MCF 10A (cell line): ENCODE measurements at places on chromosomes 2 and 18.

GRCh38 chr2:218582076-218582475 is 13.4 kb downstream of the CNOT9 start:
- peak; percentile 35 for DNase-seq

DNA sequence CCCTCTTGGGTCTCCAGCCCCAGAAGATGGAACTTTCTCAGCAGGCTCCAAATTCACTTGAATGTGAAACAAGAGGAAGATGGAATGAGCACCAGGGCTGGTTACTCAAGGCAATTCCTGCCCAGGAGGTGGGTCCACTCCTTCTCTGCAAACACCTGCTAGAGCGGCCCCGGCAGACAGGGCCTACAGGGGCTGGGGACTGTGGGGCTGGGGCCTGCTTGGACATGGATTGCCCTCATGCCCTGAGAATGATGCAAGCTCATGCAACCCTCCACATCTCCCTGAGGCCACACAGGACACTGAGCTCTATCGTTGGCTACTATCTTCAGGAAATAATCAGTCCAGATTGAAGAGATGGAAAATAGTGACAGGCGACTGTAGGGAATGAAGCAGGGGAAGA is 39.1 kb downstream of the TFCP2L1 start:
- DNase-seq: no peak

- no peak for DNase-seq
Observed at GRCh38 chr2:81550277-81550676, 1245.7 kb upstream of the LRRTM1 start.

DNA sequence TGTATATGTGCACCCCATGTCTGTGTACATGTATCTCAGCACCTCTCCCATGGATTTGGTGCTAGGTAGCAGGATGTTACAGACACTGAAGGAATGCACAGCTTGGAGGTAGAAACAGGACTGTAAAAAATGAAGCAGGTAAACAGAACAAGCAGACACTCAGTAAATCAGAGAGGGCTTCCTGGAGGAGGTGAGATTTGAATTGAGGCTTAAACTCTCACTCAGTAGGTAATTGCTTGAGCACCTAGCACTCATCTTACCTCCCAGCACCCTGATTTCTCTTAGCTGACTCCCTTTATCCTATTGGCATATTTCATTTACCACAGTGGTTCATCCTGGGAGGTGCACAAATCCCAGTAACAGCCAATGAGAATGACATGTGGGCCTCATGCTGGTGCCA is 537.9 kb upstream of the RAB6C start:
- DNase-seq: no peak

GRCh38 chr18:79805211-79805887 is 7.6 kb downstream of the KCNG2 start:
- DNase-seq: no peak

DNA sequence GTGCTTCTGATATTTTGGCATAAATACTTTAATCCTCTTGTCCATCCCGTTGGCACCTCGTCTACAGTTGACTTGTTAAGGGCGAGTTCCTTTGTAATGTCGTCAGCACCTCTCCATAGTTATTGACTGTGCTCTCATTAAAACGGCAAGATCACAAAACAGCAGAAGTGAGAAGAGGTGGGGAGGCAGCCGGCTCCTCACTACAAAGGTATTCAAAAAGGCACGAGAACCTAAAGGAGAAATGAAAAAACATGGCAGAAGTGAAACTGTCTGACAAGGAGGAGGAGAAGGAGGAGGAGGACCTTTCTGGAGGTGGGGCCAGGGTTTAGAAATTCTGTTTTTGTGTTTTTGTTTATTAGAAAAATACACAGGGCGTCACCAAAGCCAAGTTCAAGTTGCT is 235.6 kb downstream of the BCL11A start:
- no peak for DNase-seq

- no peak for DNase-seq
Observed at GRCh38 chr2:56285224-56285623, 101.4 kb downstream of the CCDC85A start.

DNA sequence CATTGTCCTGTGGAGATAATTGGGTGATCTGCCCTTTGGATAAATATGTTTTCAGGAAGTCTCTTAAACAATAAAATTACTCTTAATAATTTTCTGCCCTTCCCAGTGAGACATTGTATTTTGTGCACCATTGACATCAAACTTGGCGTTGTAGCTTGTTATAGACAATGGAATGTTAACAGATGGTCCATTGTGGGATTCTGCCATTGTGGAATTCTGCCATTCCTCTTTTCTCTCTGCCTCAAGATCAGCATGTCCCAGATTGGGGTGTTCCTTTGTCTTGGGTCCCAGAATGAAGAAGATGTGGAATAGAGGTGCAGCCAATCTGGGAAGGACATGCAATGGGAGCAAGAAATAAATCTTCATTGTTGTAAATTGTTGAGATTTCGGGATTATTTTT is 15.1 kb upstream of the LDAH start:
- no peak for DNase-seq

DNA sequence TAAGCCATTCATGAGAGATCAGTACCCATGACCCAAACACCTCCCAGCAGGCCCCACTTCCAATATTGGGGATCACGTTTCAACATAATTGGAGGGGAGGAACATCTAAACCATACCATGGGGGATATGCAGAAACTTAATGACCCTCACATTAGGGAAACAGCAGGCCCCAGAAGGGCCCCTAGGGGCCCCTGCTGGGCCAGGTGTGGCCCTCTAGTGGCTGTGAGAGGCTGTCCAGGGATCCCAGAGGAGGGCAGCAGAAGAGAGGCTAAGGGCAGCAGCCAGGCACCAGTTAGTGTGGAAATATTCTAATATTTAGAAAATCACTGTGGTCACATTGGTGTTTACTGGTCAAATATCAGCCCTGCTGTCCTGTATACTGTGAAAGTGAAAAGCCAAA is 49.3 kb upstream of the ANKRD44 start:
- no peak for DNase-seq

GRCh38 chr2:650343-651310 is 26.6 kb downstream of the TMEM18 start:
- DNase-seq: no peak

DNA sequence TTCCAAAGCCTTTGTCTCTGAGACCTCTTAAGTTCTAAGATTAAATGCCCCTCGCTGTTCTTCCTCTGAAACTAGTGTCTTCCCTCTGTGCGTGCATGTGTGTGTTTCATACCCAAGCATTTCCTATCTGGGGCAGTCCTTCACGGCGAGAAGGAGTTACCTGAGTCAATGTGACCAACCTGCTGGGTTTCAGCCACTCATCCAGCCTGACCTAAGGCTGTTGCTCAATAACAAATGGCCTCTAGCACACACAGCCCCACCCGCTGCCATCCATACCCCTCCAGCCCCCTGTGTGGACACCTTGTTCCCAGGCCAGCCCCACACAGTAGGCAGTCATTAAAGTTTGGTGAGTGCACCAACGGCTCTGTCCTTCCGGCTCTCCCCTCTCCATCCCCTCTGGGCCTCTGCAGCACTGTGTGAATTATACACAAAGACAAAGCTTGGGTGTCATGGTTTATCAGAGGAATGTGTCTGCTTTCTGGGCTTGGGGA is 53.8 kb upstream of the FOSL2 start:
- DNase-seq: peak; percentile 52

GRCh38 chr2:65487404-65487803 is 55.0 kb upstream of the SPRED2 start:
- peak; percentile 76 for DNase-seq

- no peak for DNase-seq
Observed at GRCh38 chr2:221485503-221485870, 86.6 kb downstream of the EPHA4 start.

DNA sequence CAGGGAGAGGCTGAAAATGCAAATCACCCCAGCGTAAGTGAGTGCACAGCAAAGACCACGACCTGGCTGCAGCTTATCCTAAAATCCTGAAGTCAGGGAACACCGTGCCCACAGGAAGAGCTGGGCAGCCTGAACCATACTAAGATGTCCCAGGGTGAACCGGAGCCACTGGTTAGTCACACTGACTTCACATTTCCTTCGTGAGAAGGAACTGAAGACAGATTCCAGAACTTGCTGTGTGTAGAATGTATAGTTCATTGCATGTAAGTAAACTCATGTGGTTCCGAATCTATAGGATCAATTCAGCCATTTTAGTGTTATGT is 84.6 kb upstream of the NDUFV2 start:
- DNase-seq: no peak
